ENCODE measurements at places on chromosomes 7 and 10. TPM values are rescaled to one million over a fixed set of nuclear protein-coding genes. Genes with fewer than 3 reads are reported as not detected.
A peak's percentile ranks its signal among the peaks of the same experiment; 100 is the strongest.

DNA sequence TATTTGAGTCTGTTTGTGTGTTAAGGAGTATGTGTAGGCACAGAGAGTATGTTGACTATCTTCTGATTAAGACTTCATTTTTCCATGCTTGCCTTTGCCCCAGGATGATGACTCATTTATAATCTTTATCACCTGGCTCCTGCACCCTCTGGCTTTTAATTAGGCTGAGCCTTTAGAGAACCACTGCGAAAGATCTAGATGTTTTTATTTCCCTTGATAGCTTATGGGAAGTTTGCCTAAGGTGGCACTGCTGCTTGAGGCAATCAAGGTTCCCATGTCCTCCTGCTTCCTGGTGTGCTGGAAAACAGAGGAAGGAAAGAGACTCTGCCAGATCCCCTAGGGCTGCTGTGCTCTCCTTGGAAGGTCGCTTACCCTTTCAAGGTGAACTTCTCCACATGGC lies 114.6 kb downstream of the ARL4A start:
- no peak for DNase-seq

GRCh38 chr10:92062273-92062672 lies 138.7 kb downstream of the BTAF1 start:
- DNase-seq = no peak

The COL13A1 gene
- not detected for total RNA-seq

- no peak for DNase-seq
Measured at GRCh38 chr10:12535656-12536055, 186.3 kb downstream of the CAMK1D start.

DNA sequence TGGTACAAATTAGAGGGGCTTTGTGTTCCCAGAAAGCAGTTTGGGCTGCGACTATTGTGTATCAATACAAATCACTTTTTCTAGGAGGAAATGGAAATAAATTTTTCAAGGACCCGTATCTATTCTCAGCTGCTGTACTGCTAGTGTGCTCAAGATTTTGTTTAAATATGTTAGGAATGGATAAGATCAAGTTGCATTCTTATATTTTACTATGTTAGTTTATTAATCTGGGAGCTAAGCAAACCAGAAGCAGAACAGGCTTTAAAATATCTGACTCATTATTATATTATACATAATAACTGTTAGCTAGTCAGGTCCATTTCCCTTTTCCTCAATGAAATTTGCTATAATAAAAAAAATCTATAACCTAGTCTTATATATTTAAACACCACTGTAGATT lies 11.1 kb upstream of the GLCCI1 start:
- DNase-seq = no peak

GRCh38 chr10:72088889-72089575 lies 681 bp upstream of the SPOCK2 start:
- DNase-seq = peak; percentile 42

- no peak for DNase-seq
Measured at GRCh38 chr7:42858570-42858969, 53.3 kb downstream of the C7orf25 start.

DNA sequence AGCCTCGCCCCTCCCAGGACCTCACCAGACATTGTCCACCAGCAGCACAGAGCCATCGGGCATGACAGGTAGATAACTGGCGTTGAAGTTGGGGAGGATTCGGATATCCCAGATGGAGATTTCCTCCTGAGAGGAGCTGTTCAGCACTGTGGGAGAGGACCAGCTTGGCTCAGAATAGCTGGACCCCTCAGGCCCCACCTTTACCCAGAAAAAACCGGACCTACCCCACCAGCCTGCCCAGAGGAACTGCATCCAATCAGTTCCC lies 1.5 kb downstream of the TRAPPC14 start:
- DNase-seq = no peak
